ENCODE measurements at places on chromosomes 2 and 18. TPM values are rescaled to one million over a fixed set of nuclear protein-coding genes. Genes with fewer than 3 reads are reported as not detected.
A peak's percentile ranks its signal among the peaks of the same experiment; 100 is the strongest.

DNA sequence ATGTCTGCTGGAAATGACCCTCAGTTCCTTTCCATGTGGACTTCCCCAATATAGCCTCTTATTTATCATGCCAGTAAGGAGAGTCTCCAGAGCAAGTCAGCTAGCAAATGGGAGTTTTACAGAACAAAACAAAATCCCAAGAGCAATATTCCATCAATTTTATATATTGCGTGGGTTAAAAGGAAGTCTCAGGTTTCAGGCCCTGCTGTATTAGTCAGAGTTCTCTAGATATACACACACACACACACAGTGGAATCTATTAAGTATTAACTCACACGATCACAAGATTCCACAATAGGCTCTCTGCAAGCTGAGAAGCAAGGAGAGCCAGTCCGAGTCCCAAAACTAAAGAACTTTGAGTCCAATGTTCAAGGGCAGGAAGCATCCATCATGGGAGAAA, 102.8 kb upstream of the MAP2 start:
- DNase-seq: no peak

GRCh38 chr18:26135548-26135947, 1.9 kb downstream of the PSMA8 start:
- DNase-seq: no peak

- no peak for DNase-seq
Observed at GRCh38 chr2:164920430-164920829, 34.9 kb downstream of the SLC38A11 start.

GRCh38 chr2:158629116-158629515, 166.0 kb upstream of the DAPL1 start:
- no peak for DNase-seq

DNA sequence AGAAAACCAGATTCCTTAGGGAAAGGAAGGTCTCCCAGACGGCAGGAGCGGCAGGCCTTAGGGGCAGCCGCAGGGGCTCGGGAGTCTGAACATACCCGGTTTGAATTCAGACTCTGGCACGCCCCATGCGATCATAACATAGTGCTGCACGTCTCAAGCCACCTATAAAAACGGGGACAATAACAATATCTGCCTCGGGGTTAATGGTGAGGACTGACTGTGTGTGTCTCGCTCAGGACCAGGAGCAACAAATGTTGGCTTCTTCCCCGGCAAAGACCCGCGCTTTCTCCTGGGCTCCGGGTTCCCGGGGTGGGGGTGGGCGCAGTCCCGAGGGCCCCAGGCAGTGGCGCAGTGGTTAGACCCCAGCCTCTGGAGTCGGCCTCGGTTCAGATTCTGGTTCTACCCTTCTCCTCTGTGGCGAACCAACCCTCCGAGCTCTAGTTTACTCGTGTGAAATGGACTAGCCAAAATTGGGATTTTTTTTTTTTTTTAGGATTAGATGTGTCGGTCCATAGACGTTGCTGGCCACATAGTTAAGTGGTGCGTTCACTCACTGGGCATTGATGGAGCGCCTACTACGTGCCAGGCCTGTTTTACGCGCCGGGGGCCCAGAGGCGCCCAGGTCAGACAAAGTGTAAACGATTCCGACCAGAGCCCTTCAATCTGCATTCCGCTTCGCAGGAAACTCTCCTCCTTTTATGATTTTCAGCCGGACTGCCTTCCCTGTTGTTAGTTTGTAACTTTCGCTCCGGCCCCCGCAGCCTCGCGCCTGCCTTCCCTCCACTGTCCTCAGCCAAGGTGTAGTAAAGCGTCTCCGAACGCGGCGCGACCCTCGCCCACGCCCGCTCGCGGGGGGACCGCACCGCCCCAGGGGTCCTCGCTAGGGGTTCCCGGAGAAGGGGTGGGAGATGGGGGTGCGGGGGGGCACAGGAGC, 820 bp upstream of the SH3BP4 start:
- DNase-seq: no peak

DNA sequence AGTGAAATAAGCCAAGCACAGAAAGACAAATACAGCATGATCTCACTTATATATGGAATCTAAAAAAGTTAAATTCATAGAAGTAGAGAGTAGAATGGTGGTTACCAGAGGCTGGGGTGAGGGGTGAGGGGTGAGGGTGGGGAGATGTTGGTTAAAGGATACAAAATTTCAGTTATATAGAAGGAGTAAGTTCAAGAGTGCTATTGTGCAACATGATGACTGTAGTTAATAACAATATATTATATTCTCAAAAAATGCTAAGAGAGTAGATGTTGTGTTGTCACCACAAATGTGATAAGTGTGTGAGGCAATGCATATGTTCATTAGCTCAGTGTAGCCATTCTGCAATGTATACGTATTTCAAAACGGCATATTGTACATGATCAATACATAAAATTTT, 26.4 kb upstream of the GULP1 start:
- DNase-seq: no peak

- no peak for DNase-seq
Observed at GRCh38 chr2:16135913-16136310, 195.6 kb downstream of the MYCN start.

Gene ESPNL
- total RNA-seq: 0.26 TPM

Gene DNAH7
- total RNA-seq: 0.52 TPM

DNA sequence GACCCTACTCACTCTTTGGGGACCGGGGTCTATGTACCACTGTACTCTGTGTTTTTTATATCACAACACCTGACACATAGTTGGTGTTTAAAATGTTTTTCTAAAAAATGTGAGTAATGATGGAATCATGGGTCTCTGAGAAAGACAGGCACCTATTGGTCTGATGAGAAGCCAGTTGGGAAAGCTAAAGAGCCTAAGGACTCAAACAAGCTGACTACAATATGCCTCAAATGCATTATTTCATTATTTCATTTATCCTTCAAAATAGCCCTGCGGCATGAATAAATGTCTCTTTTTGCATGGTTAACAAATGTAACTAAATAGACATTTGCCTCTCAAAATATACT, 102.9 kb upstream of the SCN1A start:
- no peak for DNase-seq

GRCh38 chr2:139369423-139370409, 589.5 kb upstream of the NXPH2 start:
- DNase-seq: no peak

DNA sequence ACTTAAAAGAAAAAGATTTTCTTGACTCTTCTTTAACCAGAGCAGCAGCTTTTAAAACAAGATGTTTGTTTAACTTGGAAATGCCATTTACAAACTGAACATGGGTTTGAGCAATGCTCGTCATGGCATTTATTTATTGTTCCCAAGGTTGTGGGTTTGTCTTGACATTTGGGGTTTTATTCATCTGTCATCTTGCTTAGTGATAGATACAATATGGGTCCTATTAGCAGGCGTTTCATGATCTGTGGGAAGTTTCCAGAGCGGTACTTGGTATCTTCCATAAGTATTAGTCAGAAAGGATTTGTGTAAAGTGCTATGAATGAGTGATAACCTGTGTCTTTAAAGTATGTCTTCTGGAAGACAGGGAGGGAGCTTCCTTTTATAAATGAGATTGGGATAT, 29.9 kb upstream of the MGAT5 start:
- DNase-seq: no peak

DNA sequence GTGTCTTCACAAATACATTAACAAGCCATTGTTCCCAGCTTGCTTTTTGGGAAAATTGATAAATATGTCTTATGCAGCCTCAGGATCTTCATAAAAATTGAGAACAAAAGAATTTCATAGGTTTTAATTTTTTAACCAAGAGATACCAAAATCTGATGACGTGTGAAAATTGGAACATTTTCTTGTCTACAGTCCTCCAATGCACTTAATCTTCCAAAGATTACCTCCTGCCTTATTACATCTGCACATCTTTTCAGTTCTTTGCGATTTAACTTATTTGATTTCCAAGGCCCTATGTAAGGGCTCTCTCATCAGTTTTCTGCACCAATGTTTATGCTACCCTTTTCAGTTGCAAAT, 3.1 kb downstream of the MRPL35 start:
- DNase-seq: no peak

Gene LRP2
- 14.8 TPM for total RNA-seq

DNA sequence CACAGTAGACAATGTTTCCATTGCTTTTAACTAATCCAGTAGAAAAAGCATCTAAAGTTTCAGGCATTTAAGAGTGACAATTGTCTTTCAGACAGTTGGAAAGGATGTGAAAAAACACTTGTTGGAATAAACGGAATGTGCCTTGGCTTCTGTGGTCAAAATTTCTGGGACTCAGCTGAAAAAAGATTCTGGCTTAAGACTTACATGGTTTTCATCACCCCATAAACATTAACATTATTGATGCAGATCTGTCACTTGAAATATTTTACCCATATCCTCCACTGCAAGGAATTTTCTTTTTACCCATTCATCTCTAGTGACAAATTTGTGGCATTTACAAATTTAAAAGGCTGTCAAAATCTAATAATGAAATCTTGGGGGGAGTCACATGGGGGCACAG, 166.0 kb downstream of the SRBD1 start:
- no peak for DNase-seq

Gene VAMP5
- total RNA-seq: 61.7 TPM

DNA sequence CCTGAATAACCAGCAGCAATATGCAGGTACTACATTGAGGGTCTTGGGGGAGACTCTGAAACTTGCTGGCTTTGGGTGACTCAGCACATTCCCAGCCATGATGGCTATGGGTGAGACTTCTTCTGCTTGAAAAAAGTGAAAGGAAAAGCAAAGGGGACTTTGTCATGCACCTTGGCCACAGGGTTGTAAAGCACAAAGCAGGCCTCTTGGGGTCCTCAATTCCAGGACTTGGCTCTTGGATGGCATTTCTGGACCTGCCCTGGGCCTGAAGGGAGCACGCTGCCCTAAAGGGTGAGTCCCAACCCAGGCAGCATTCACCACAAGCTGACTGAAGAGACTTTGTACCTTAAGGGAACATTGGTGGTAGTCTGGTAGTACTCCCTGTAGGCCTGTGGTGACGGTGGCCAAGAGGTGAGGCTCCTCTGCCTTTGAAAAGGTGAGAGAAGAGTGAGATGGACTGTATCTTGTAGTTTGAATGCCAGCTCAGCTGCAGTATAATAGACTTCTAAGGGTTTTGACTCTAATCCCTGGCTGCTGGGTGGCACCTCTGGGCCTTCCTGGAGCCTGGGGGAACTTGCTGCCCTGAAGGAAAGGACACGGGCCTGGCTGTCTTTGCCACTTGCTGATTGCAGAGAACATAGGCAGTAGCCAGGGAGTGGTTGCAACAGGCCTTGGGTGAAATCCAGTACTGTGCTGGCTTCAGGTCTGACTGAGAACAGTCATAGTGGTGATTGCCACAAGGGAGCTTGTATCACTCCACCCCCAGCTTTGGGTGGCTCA, 36.5 kb upstream of the CYTIP start:
- peak; percentile 92 for DNase-seq

DNA sequence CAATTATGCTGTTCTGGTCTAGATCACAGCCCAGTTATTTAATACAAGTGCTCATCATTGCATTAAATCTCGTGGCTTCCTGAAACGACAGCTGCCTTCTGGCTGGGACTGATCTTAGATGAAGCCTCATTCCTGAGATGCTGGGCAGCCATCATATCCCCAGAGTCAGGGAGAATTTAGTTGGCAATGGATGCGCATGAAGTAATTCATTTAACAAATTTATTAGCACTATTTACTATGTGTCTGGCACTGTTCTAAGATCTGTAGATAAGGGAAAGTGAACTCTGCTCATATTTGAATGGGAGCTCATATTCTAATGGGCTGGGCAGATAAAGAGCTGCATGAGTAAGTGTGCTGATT, 244.7 kb downstream of the KCNS3 start:
- DNase-seq: no peak

Gene ACADL
- total RNA-seq: 1.9 TPM

GRCh38 chr2:12169721-12170120, 423.3 kb downstream of the LPIN1 start:
- DNase-seq: peak; percentile 83

GRCh38 chr18:76953156-76953555, 130.8 kb downstream of the ZNF236 start:
- DNase-seq: no peak

DNA sequence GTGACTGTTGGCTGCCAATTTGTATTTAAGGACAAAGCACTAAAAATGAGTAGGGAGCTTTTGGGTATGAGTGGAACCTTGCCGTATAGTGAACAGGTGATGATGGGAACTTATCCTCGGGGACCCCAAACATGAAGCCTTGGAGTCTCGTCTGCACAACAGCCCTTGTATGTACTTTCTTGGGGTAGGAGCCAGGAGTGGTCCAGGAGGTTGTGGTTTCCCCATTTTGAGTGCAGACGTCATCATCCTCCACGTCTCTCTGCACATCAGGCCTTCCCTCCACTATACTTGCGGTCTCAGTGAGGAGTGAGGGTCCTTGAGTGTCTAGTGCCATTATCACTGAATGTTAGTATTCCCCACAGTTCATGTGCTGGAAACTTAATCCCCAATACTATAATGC, 101.5 kb upstream of the HS6ST1 start:
- DNase-seq: no peak

Gene CIB4
- not detected for total RNA-seq

Gene DSC3
- 3.1 TPM for total RNA-seq

DNA sequence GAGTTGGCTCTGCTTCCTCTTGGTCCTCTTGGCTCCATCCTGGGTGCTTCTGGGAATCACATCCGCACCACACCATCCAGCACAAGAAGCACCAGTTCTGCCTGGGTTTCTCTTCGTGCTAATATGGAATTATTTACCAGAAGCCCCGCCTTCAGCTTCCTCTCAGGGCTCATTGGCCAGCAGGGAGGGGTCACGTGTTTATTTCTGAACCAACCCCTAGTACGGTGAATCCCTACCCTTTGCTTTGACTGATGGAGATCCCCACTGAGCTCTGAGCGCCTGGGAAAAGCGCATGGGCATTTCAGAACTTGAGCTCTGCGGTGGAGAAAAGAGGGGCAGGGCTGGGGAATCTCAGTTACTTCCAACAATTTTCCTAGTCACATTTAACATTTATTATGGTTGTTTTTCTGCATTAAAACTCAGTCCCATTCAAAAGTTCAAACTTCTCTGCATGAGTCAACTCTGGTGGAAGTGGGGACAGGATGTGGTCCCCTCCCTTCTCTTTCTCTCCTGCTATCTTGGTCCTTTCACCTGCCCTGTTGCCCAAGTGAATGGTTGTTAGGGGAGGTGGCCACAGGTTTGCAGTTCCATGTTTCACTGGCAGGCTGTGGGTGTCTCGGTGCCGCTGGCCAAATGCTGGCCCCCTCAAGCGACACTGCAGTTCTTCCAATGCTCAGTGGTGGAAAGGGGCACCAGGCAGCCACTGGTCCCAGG, 76.4 kb upstream of the TTC39C start:
- DNase-seq: no peak

All from right atrium auricular region (tissue), 2 donors.